ENCODE measurements at places on chromosomes 5 and 9.

GRCh38 chr5:68332080-68332451, 116.5 kb downstream of the PIK3R1 start:
- DNase-seq = no peak

DNA sequence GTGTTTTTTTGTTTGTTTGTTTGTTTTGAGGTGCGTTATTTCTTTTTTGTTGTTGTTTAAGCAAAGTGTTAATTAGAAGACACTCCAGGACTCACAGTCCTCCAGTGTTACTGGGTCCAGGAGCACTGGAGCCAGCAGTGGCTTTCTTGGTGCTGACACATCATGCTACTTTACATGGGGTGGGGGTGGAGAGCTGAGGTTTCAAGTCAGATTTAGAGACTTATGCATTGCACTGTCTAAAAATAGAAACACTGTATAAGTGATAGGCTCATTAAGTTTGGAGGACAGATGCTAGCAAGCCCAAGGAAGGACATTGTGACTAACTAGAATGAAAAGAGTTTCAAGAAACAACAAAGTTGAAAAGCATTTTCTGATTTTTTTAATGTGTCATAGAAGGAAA, 2209.2 kb downstream of the MAT2B start:
- DNase-seq = no peak

DNA sequence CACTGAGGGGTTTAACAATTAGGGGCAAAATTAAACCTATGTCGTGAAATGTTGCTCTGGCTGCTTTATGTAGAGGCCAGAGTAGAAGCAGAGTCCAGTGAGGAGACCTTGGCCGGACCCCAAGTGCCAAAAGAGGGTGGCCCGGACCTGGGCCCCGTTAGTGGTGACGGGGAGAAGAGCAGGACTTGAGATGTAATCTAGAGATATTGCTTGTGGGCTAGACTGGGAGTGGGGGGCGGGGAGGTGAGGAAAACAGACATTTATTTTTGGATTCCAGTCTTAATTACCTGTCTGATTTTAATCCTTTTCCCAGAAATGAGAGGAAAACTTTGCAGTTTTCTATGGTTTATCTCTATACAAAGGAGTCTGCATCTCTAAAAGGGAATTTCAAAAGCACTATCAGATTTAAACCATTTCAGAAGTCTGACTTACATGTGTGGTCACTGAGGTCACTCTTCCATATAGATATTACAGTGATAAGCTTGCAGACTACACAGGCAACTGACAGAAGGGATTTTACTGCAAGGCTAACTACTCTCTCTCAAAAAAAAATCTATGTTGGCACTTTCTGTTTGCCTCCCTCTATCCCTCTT, 108.1 kb downstream of the MED27 start:
- no peak for DNase-seq

- no peak for DNase-seq
Measured at GRCh38 chr5:36561601-36562000, 44.8 kb upstream of the SLC1A3 start.
